ENCODE measurements at places on chromosomes 12 and 14.

GRCh38 chr12:108570743-108571608 lies 8.6 kb downstream of the ISCU start:
- DNase-seq, result no peak

GRCh38 chr12:131436922-131437705 lies 273.8 kb upstream of the SFSWAP start:
- no peak for DNase-seq

GRCh38 chr12:76143343-76144244 lies 59.1 kb upstream of the NAP1L1 start:
- no peak for DNase-seq

- DNase-seq, result no peak
Observed at GRCh38 chr12:109261087-109261486, 48.0 kb downstream of the FOXN4 start.

DNA sequence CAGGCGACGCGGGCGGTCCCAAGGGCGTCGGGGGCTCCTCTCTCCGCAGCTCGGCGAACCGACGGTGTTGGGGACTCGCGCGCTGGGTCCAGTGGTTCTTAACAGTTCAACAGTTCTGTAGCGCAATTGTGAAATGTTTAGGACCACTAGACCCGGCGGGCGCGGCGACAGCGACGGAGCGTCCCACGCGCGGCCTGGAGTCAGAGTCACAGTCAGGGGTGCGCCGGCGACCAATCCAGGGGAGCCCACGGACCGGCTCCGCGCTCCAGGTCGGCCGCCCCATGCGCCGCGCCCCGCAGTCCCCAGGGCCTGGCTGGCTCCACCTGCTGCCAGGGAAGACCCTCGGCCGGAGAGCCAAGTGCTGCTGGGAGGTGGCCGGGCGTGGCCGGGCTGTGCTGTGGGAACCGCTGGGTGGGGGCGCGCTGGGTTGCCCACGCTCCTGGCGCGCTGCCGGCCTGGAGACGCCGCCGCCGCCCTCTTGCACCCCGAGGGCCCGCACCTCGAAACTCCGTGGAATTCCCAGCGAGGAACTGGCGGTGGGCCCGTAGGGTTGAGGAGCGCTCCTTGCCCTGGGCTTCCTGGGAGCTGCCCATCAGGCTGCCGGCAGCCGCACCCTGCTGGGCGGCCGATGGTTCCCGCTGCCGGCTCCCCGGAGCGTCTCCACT lies 20.9 kb upstream of the KIF26A start:
- no peak for DNase-seq

GRCh38 chr12:14777271-14777670 lies 26.0 kb downstream of the WBP11 start:
- DNase-seq, result no peak

GRCh38 chr12:94218233-94218632 lies 69.9 kb downstream of the PLXNC1 start:
- DNase-seq, result no peak

DNA sequence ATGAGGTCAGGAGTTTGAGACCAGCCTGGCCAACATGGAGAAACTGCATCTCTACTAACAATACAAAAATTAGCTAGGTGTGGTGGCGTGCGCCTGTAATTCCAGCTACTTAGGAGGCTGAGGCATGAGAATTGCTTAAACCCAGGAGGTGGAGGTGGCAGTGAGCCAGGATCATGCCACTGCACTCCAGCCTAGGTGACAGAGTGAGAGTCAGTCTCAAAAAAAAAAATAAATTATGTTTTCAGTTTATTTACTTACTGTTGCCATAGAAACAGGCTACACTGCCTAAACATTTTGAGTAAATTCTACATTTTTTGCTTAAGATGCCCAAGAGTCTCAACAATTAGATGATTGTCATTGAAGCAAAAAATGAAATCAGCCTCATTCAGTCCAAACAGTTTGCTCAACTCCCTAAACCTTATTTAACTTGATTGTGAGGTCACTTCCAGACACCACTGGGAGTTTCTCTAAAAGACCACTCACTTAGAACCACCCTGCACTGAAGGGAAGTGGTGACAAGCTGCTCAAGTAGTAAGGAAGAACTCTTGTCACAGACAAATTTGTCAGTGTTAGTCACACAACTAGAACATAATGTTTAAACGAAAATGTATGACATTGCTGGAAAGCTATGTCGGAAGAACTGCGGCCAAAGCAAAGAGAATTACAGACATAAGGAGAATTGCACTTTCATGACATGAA lies 9.8 kb upstream of the GNPNAT1 start:
- DNase-seq, result peak; percentile 46

GRCh38 chr14:75307700-75308379 lies 29.2 kb downstream of the FOS start:
- DNase-seq, result peak; percentile 69

GRCh38 chr12:24398605-24399004 lies 449.1 kb upstream of the SOX5 start:
- no peak for DNase-seq

DNA sequence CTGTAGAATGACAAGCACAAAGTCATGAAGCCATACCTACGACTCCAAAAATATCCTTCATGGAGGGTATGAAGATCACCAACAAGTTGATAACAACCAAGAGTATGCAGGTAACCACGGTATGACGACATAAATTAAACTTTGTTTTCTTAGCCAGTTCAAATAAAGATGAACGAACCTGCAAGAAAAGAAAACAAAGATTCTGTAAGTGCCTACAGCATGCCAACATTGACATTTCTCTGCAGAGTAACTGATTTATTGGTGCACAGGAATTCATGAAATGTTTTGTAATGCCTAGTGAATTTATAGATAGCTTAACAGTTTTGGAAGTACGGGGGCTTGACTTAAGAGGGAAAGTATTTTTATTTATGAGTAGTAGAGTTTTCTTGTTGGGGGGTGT lies 71.0 kb downstream of the SLC38A1 start:
- no peak for DNase-seq

- DNase-seq, result no peak
Observed at GRCh38 chr12:127711108-127711507, 555.9 kb upstream of the TMEM132C start.

- DNase-seq, result no peak
Observed at GRCh38 chr12:130345292-130345691, 7.6 kb downstream of the PIWIL1 start.

GRCh38 chr14:55201219-55202101 lies 10.1 kb upstream of the DLGAP5 start:
- no peak for DNase-seq

DNA sequence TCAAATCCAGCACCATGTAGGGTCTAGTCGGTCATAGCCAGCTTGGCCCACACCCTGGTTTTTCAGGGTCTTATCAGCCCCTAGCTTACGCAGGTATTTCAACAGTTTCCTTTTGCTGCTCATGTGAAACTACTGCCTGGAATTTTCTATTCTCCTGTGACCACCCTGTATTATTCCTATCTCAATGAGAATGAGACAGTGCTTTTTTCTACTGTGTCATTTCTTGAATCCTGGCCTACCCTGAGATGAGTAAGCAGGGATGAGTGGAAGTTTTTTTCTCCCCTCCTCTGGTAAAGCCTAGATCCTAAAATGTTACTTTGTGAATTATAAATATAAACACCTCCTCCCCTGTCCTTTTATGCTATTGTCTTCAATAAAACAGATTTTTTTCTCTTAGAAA lies 62.7 kb upstream of the ARID2 start:
- DNase-seq, result no peak

DNA sequence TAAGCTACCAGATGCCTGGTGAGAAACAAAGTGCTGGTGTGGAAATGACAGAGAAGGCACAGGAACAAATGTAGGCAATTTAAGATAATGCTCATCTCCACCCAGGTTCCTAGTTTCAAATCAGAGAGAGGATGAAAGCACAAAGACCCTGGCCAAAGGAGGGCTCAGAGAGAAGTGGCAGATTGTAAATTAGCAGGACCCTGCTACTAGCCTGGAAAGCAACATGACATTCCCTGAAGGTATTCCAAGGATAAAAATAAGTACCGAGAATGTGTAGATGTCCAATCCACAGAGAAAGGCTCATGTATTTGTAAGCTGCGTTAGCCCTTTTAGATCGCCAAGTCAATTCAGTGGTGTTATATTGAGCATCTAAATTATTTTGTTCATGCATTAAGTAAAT lies 324.0 kb downstream of the TMEM117 start:
- DNase-seq, result no peak

- no peak for DNase-seq
Observed at GRCh38 chr12:6627616-6628015, 8.1 kb downstream of the LPAR5 start.

GRCh38 chr12:122004633-122005071 lies 17.0 kb upstream of the BCL7A start:
- no peak for DNase-seq

DNA sequence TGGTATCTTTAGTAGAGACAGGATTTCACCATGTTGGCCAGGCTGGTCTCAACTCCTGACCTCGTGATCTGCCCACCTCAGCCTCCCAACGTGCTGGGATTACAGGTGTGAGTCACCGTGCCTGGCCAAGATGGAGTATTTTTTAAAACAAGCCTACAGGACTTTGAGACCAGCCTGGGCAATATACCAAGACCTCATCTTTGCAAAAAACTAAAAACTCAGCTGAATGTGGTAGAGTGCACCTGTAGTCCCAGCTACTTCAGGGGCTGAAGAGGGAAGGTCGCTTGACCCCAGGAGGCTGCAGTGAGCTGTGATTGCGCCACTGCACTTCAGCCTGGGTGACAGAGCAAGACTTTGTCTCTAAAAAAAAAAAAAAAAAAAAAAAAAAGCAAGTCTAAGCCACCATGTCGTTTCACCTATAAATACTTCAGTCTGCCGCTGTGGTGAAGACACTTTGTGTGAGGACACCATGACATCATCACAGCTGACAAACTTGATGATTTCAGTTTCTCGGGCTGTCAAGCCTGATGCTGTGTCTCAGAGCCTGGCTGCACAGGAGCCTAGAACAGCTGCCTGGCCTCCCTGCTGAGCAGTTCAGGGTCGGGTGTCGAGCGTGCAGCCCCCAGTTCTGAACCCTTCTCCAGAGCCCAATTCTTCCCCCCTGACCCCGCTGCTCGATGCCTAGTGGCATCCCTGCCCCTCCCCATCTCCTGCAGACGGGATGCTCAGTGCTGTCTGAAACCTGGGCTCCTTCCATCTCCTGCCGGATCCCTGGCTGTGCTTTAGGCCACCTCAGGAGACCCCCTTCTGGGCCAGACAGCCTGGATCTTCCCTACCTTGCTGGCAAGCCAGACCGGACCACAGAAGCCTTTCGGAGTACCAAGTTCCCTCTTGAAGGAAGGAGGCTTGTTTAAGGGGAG lies 119.2 kb upstream of the EVL start:
- DNase-seq, result no peak

- DNase-seq, result peak; percentile 70
Observed at GRCh38 chr12:1795785-1796514, 24.4 kb upstream of the LRTM2 start.

GRCh38 chr12:55822228-55822627 lies 4.4 kb downstream of the ORMDL2 start:
- DNase-seq, result peak; percentile 15

DNA sequence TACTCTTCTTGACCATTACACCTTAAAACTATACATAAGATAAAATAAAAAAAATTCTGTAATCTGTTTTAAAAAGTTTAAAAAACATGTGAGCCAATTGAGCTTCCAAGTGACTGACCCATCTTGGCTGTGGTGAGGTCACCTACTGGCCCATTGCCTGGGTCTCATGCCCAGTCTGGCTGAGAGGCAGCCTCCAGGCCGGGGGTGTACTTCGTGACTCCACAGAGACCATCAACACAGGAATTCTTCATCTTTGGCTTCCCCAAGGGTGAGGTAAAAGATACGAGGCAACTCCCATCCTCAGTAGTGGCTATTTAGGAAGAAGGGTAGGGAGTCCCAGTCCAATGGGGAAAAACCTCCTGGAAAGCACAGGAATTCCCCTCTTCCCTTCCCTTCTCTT lies 113.2 kb downstream of the APAF1 start:
- no peak for DNase-seq

- DNase-seq, result no peak
Observed at GRCh38 chr14:54650331-54650958, 83.5 kb downstream of the SAMD4A start.

GRCh38 chr12:111942557-111942956 lies 70.4 kb downstream of the TMEM116 start:
- no peak for DNase-seq
